ENCODE measurements at places on chromosomes 1 and 21. TPM values are rescaled to one million over a fixed set of nuclear protein-coding genes. Genes with fewer than 3 reads are reported as not detected.

Gene RAB3B
- 0.56 TPM for polyA plus RNA-seq

Gene A3GALT2
- not detected for polyA plus RNA-seq

Gene LMOD1
- 102 TPM for polyA plus RNA-seq

Gene RBP7
- polyA plus RNA-seq: 162 TPM

Gene GNG12
- 46.3 TPM for polyA plus RNA-seq

Gene PROX1
- 3.6 TPM for polyA plus RNA-seq

Gene CPLANE2
- 3.2 TPM for polyA plus RNA-seq

Gene TAS1R3
- 0.19 TPM for polyA plus RNA-seq

Gene PDE9A
- 6.2 TPM for polyA plus RNA-seq

Gene TMEM61
- polyA plus RNA-seq: 0.45 TPM

Gene LRRC71
- polyA plus RNA-seq: 0.03 TPM

Gene GPR161
- 2.8 TPM for polyA plus RNA-seq

Gene SPRR3
- polyA plus RNA-seq: 0.53 TPM

Gene DYRK1A
- 13.2 TPM for polyA plus RNA-seq

Gene PRMT2
- polyA plus RNA-seq: 38.9 TPM

Gene HSD3B2
- polyA plus RNA-seq: not detected

Gene CFAP57
- polyA plus RNA-seq: 0.07 TPM

Gene OR6N1
- polyA plus RNA-seq: not detected

Gene DMRTA2
- polyA plus RNA-seq: not detected

Gene CEPT1
- 28.0 TPM for polyA plus RNA-seq

Gene IL19
- polyA plus RNA-seq: not detected

Gene NUCKS1
- polyA plus RNA-seq: 71.1 TPM

Gene HFM1
- 1.2 TPM for polyA plus RNA-seq

Gene LRRC3
- polyA plus RNA-seq: 0.81 TPM

Gene FAM167B
- polyA plus RNA-seq: 3.1 TPM

Gene C1orf141
- not detected for polyA plus RNA-seq

Gene DRAXIN
- polyA plus RNA-seq: 0.03 TPM

Gene SYDE2
- 1.1 TPM for polyA plus RNA-seq

Gene MSH4
- 0.11 TPM for polyA plus RNA-seq

Gene WDR47
- polyA plus RNA-seq: 6.3 TPM

Gene TNNI3K
- polyA plus RNA-seq: 1.7 TPM

Gene CELA3A
- 36,211 TPM for polyA plus RNA-seq

Gene SMIM1
- polyA plus RNA-seq: 1.8 TPM

Gene SMIM11
- polyA plus RNA-seq: not detected

Gene PTGS2
- 0.43 TPM for polyA plus RNA-seq

Gene HPCA
- polyA plus RNA-seq: 1.1 TPM

Gene ZNF648
- polyA plus RNA-seq: 0.05 TPM

Gene TNNT2
- 1.1 TPM for polyA plus RNA-seq

Gene SPRR2F
- not detected for polyA plus RNA-seq

Gene RPRD2
- polyA plus RNA-seq: 6.7 TPM

Gene MARK1
- 3.8 TPM for polyA plus RNA-seq

Gene C8A
- polyA plus RNA-seq: 0.06 TPM

Gene TMEM269
- polyA plus RNA-seq: 0.05 TPM

Gene POLR3C
- polyA plus RNA-seq: 14.9 TPM

Gene PCNT
- polyA plus RNA-seq: 11.2 TPM

Gene CDK11A
- polyA plus RNA-seq: 21.5 TPM

Gene OR10J4
- polyA plus RNA-seq: not detected

Gene ZYG11B
- polyA plus RNA-seq: 2.8 TPM

Gene SEC16B
- polyA plus RNA-seq: 2.1 TPM

Gene AIRE
- polyA plus RNA-seq: not detected

Gene KCNJ9
- polyA plus RNA-seq: not detected

Gene TAL1
- 17.1 TPM for polyA plus RNA-seq

Gene FCRL5
- polyA plus RNA-seq: not detected

Gene PRR9
- 1.0 TPM for polyA plus RNA-seq
